NCI-H2029 treated with DMSO at 0.1 percent for 48 hours (cell line): ENCODE measurements at places on chromosomes 4 and X.

DNA sequence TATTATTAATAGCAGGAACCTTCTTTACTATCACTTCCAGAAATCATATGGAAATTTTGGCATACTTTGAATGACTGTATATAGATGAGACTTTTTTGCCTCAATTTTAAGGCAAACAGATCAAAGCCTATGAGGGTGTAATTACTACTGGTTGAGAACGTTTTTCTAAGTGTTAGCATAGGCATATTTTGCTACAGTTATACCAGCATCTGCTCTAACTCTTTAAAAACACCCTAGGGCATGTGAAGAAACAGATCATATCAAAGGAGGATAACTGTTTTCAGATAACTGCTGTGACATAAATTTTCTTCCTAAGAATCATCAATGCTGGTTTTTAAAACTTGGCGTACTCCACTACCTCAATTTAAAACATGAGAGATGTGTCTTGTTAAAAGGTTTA, 1155.3 kb downstream of the FSTL5 start:
- DNase-seq = no peak

DNA sequence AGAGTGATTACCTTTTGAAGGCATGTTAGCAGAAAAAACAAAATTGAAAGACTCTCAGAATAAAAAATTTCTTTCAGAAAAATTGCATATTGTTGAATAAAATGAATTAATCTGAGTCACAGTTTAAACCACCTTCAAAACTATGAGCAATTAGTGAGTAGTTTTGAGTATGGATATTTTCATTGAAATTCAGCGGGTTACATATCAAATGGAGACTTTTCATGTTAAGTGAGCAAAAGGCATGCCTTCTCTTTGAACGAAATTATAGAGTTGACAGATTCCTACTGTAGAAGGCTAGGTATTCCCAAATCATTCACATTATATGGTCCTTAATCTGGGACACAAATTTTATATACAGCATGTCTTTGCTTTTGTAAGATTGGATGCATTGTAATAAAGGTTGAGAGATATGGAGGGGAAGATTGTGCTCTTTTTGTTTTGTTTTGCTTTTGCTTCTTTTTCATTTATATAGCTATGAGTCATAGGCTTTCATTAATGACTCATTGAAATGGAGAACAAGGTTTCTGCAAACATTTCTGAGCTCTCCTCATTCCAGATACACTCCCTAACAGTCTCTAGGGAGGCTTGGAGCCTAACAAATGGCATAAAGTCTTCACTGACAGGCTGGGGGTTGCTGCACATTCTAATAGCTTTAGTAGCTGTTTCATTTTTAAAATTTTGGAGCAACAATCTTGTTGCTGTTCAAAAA, 21.6 kb downstream of the PCDH18 start:
- DNase-seq = peak; percentile 4

GRCh38 chr4:141898346-141898745, 262.0 kb downstream of the IL15 start:
- no peak for DNase-seq

DNA sequence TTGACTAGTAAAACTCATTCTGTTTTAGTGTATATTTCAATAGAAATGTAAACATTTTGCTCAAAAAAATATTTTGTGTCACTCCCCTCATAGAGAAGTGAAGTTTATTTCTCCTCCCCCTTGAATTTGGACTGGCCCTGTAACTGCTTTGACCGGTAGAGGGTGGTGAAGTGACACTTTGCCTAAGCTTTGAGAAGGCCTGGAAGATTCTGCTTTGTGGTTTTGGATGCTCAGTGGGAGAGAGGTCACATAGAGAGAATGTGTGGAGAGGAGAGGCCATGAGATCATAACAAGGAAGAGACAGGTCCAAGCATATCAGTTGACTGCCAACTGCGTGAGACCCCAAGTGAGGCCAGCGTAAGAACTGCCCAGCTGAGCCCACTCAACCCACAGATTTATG, 19.1 kb upstream of the ARX start:
- DNase-seq = no peak

GRCh38 chr4:159425737-159426305, 322.9 kb downstream of the RAPGEF2 start:
- no peak for DNase-seq

DNA sequence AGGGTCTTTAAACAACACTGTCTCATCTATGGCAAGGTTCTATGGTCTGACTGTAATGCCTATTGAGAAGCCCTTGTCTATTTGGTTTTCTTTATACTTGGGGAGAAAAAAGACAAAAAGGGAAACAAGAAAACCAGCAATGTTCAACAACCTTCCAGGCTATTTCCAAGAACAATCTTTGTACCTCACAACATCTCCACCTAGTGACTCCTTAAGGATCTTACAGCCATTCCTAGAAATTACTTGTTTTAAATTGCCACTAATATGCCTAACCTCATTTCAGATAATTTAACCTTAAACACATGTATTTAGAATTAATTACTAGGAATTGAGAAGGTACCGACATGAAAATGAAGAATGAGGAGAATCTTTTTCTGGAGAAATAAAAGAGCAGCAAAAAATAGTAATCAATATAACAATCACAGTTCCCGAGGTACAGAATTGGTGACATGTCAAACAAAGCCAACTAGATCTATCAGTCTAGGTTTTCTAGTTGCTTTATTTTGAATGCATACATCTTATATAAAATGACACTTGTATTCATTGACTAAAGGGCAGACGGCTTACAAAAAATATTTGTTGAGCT, 1.6 kb upstream of the RBM46 start:
- DNase-seq = no peak

- DNase-seq = no peak
These were observed 29.9 kb downstream of the TBL1X start for GRCh38 chrX:9494771-9495170.

- no peak for DNase-seq
These were observed 45.3 kb upstream of the HELT start for GRCh38 chr4:184972991-184973390.

- DNase-seq = no peak
These were observed 75.4 kb downstream of the DCHS2 start for GRCh38 chr4:154416190-154416547.

DNA sequence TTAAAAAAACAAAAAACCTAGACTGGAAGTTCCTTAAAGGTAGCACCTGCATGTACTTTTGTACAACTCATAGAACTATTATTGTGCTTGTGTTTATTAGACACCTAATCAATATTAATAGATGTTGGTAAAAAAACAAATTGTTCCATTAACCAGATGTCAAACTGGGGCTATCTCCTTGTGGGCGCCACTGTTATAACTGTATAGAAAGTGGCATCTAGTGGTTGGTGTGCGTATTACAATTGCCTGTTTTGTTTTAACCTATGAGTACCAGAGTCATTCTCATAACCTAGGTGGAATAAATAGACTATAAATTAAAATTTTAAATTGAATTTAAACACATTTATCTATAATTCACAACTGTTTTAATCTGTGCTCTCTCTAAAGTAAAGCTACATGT, 97.4 kb downstream of the COL4A5 start:
- DNase-seq = peak; percentile 3

DNA sequence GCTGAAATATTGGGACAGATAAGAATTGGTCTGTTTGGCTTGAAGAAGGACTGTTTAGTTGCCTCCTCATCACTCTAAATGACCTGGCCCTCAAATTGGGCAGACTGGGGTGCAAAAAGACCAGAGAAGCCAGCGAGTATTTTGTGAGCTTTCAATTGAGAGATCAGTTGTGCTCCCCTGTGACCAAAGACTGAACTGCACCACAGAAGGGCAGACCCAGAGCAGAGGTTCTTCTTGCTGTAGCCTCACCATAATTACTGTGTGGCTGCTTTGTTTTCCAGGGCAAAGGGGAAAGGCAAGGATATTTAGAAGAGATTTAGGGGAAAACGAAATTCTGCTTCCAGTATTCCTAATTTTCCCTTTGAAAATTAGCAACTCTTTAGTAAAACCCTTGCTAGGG, 104.0 kb upstream of the MBNL3 start:
- DNase-seq = peak; percentile 84

- no peak for DNase-seq
These were observed 11.3 kb upstream of the UGT2A3 start for GRCh38 chr4:68962868-68963267.

DNA sequence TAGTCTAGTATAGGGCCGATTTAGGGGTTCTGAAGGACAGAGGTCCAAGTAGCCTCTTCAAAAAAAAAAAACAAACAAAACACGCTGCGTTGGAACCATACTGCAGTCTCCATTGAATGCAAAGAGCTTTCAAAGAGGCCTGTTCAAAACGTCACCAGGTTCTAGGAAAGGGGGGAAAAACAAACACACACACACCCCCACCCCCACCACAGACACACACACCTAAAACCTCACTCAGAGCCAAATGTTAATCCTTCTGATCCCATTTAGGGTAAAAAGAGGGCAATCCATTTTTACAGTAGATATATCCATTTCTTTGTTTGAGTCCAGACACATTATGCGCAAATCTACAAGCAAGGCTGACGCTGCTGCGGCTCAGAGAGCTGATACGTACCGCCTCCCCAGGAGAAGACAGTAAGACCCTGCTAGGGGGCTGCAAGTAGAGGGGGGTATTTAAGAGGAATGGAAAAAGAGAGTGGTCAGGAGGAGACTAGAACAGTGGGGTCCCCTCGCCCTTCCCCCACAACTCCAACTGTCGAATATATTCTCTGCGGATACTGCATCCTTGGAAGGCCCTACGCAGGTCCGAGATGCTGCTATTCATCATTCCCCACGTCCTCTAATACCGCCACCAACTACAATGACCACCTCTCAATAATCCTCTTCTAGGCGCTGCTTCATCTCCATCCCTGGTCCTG, 1.3 kb downstream of the NKRF start:
- DNase-seq = no peak

DNA sequence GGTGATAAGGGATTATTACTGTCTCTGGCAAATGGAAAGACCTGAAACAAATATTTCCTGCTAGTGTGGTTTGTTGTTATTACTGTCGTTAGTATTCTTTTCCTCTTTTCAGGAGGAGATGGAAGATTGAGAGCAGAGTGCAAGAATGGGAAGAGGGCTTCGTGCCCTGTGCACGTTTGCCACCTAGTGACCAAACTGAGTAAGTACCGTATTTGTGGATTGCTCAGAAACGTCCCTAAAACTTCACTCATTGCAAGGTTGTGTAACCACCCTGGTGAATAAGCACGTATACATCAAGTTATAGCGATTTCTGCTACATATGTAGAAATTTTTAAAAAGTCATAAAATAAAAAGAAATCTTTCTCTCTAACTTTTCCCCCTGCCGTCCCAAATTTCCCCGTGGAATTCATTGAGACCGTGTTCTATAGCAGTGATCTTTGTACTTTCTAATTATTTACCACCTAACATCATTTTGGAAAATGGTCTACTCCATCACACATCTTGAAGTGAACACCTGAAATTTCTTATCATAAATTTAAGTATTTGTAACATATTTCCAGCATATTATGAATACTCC, 24.3 kb downstream of the LINC00632 start:
- DNase-seq = no peak

GRCh38 chr4:154877110-154877760, 96.2 kb downstream of the RBM46 start:
- DNase-seq = peak; percentile 17

GRCh38 chr4:6900956-6901355, 8.7 kb upstream of the TBC1D14 start:
- no peak for DNase-seq

- DNase-seq = no peak
These were observed 271.8 kb downstream of the CRLF2 start for GRCh38 chrX:940691-941090.

- DNase-seq = no peak
These were observed 54.2 kb upstream of the TSPAN5 start for GRCh38 chr4:98712607-98713006.

GRCh38 chr4:140099983-140100382, 54.0 kb downstream of the MAML3 start:
- DNase-seq = no peak
